ENCODE measurements at places on chromosomes 4 and X.

GRCh38 chr4:96406742-96407141, 566.8 kb downstream of the PDHA2 start:
- DNase-seq = no peak

GRCh38 chrX:287670-288069, 6.5 kb downstream of the PLCXD1 start:
- no peak for DNase-seq

GRCh38 chr4:7194251-7195140, 2.2 kb downstream of the SORCS2 start:
- DNase-seq = peak; percentile 83

GRCh38 chr4:78612398-78613178, 61.0 kb downstream of the ANXA3 start:
- DNase-seq = peak; percentile 61

- DNase-seq = no peak
Measured at GRCh38 chrX:113048896-113049295, 208.3 kb upstream of the AMOT start.

DNA sequence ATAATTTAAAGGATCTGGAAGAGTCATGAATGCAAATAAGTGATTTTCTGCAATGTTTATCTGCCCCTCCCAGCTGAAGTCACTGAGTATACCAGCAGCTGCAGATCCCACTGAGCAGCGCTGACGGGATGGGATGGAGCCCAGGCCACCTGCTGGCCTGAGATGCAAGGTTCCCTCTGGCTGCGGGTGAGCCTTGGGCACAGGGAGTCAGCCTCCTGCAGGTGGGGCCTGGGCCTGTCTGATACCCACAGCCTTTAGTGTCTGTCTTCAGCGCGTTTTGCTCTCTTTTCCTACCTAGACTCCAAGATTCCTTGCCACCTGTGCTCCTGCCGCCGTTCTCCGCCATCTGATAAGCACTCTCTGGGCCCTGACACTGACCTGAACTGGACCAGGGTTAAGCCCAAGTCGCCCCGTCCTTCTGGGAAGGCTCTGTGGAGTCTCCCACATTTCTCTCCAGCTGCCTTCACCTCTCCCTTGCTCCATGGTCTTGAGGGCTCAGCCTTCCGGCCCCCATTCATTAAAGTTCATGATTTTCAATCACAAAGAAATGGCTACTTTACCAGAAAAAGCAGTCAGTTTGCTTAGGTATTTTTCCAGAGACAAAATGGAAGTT, 223.1 kb upstream of the FAT1 start:
- DNase-seq = peak; percentile 77

DNA sequence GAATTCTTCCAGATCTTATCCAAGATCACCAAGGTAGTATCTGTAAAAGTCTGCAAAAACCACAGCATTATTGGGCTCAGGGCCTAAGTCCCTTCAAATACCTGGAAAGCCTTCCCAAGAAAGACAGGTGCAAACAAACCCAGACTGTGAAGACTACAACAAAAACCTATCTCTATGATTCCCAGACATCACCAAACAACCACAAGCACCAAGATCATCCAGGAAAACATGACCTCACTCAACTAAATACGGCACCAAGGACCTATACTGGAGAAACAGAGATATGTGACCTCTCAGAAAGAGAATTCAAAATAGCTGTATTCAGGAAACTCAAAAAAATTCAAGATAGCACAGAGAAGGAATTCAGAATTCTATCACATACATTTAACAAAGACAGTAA, 15.3 kb downstream of the TCEAL1 start:
- no peak for DNase-seq

- no peak for DNase-seq
Measured at GRCh38 chr4:8019396-8020365, 80.0 kb upstream of the AFAP1 start.

- no peak for DNase-seq
Measured at GRCh38 chr4:96639932-96640331, 800.0 kb downstream of the PDHA2 start.

Data from D341Med (cell line).